ENCODE measurements at places on chromosomes 5 and 9. TPM values are rescaled to one million over a fixed set of nuclear protein-coding genes. Genes with fewer than 3 reads are reported as not detected.

GRCh38 chr5:76104027-76104426 lies 20.8 kb downstream of the SV2C start:
- DNase-seq, result no peak

GRCh38 chr9:100098046-100098886 lies 534 bp downstream of the ERP44 start:
- no peak for DNase-seq

DNA sequence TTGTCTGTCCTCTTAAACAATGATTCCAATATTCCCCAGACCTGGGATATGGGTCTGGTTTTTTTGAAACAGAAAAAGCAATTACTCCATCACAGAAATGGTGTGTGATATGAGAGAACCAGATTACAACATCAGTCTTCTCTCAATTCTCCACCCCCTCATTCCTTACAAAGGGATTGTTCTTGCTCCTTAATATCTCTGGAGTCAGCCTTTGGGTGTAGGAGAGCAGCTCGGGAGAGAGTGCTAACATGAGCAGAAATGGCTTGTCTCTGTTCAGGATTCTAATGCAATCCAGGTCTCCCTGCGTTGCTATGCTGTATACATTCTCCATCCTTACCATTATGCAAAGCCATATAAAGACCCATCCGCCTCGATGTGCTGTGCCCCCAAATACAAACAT lies 32.7 kb downstream of the ZFAND5 start:
- DNase-seq, result no peak

DNA sequence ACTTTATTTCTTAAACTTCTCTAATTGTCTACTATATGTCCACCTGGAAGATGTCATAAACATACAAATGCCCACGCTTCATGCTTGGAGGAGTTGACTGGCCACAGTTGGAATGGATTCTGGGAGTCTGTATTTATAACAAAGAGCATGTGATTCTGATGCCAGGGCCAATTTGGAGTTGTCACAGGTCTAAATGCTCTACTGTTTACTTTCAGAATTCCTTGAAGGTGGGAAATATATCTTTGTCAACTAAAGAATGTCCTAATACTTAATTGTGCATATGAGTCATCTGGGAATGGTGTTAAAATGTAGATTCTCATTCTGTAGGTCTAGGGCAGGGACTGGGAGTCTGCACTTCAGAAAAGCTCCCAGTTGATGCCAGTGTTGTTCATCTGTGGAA lies 196.1 kb downstream of the ANXA1 start:
- DNase-seq, result no peak

DNA sequence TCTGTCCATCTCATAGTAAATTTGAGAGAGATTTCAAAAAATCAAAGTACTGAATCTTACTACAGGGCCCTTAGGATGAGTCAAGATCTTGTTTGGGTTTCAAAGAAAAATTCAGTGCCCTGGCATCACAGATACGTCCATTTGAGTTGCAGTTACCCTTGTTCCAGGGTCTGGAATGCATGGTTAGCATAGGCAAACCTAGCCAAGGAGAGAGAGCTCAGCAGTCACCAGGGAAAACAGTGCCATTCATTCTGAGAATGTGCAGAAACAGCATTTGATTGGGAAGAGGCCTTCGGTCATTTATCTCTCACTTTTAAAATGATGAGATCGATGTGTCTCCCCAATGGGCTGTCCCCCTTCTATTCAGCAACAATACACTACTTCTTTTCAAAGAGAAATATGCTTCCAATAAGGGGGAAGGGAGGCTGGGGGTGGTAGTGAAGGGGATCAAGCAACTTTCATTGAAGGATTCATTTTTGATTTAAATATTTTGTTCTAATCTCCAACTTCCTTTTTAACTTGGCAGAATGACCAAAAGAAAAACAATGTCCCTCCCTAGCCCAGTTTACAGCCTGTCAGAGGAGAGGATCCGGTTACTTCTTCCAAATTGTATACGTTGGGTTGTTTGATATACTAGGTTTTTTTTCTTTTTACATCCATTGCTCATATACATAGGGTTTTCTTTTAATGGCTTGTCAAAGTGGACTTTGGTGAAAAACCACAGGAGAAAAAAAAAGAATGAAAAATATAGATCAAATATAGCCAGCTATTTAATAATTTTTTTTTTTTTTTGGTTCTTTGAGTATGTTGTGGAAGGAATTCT lies 491.1 kb downstream of the CCDC171 start:
- no peak for DNase-seq

DNA sequence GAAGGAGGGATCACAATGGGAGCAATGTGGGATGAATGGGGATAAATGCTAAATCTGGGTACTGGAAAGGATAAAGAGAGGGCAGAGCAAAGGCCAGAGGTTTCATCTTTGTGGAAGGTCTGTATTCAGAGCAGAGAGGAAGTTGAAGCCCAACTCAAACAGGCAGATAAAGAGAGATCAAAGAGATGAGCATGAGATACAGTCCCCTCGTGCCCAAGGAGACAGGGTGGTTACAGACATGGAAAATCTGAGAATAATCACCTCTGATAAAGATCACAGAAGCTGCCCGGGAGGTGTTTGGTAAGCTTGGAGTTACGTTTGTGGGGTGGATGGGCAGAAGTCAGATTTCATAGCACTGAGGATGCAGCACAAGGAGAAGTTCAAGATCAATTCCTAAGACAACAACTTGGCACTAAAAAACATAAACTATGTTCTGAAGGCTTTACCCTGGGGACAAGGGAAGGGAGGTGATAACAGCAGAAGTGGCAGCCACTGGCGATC lies 459 bp upstream of the ERAP2 start:
- DNase-seq, result no peak

DNA sequence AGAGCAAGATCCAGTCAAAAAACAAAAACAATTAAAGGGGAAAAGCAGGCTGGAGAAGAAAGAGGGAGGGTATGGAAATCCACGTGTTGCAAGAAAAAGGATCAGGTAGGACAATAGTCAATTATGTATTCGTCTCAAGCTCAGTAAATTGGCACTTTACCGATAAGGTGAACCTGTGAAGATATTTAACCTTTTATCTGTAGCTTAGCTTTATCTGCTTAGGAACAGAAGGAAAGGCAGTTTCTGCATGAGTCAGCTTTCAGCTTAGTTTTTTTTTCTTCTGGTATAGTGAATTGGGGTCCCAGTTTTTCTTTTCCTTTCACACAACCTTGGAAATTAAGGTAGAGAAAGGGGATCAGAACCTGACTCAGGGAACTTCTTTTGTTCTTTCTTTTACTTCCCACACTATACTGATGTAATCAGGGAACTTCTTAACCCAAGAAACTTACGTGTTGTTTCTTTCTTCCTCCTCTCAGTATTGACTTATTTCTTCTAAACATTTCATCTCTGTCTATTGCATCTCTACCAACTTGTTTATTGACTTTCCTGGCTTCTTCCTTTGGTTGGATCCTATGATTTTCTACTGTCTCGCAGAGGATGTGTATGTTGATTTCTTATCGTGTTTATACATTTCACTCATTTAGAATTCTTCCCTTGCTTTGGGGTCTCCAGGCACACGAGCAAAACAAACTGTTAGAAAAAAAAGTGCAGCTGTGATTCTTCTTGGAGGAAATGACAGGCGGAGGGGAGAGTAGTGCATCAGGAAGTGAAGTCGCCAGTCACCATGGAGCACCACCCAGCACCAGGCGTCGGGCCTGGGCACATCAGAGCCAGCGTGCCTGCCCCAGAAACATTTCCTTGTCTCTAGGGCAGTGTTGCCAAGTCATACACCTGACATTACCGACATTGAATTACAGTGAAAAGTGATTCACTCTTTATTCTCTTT lies 123.0 kb upstream of the LHFPL2 start:
- DNase-seq, result peak; percentile 57

DNA sequence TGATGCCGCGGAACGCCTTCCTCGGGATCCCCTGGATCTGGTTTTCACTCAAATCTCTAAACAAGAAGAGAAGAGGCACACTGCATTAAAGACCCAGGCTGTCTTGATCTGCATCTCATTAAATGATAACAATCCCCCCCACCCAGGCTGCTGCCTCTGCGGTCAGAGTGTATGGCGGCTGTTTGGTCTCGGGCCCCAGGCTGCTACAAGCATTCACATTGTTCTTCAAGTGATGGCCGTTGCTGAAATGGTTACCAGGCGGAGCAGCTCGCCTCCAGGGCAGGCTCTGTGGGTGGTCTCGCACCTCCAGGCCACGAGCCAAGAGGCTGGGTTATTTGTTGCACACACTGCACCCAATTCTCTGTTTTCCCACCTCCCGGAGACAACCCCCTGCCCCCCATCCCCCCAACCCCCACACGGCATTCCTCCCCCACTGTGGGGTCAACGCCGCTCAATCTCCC lies 304.1 kb upstream of the PANK3 start:
- no peak for DNase-seq

- no peak for DNase-seq
Observed at GRCh38 chr5:174511714-174512253, 212.6 kb upstream of the MSX2 start.

DNA sequence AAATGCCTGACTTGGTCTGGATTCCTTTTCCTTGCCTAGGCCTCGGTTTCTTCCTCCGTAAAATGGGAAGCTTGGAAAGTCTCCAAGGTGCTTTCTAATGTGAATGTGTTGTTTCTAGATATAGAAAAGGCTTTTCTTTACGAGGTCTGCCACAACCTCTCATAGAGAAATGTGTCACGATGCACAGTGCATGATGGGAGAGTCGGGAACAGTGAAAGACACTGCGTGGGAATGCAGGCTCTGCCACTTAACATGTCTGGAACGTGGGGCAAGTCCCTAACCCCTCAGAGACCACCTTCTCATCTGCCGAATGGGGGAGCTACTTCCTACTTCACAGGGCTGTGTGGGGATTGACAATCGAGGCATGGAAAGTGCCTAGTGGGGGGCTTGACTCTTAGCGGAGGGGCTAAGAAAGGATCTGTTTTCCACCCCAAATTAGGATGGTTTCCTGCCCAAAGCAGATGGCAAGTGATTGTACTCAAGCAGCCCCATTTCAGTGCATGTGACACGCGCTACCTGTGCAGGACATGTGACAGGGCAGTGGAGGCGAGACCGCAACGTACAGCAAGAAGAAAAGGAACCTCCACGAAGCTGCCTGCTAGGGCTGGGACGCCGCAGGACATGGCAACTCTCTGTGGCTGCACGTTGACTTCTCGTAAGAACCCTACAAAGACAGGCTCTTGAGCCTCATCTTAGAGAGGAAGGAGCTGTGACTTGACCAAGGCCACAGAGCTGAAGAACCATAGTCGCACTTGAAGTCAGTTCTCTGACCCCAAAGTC lies 115.2 kb downstream of the CRB2 start:
- DNase-seq, result no peak

GRCh38 chr5:118224546-118224945 lies 763.8 kb downstream of the DTWD2 start:
- DNase-seq, result no peak

DNA sequence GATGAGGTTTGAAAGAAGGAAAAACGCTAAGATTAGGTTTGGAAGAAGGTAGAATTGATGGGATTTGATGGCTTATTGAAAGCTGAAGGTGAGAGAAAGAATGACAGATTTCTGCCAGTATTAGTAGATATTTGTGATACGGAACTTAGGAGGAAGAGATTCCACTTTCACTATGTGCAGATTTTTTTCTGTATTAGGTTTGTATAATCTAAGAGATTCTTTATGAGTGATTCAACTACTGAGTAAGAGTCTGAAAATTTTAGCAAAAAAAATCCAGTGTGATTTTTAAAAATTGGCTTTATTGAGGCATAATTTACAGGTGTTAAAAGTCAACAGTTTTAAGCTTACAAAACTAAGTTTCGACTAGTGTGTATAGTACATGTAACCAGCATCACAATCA lies 54.1 kb downstream of the AP3S1 start:
- no peak for DNase-seq

GRCh38 chr9:115640887-115641286 lies 512.7 kb upstream of the PAPPA start:
- no peak for DNase-seq

DNA sequence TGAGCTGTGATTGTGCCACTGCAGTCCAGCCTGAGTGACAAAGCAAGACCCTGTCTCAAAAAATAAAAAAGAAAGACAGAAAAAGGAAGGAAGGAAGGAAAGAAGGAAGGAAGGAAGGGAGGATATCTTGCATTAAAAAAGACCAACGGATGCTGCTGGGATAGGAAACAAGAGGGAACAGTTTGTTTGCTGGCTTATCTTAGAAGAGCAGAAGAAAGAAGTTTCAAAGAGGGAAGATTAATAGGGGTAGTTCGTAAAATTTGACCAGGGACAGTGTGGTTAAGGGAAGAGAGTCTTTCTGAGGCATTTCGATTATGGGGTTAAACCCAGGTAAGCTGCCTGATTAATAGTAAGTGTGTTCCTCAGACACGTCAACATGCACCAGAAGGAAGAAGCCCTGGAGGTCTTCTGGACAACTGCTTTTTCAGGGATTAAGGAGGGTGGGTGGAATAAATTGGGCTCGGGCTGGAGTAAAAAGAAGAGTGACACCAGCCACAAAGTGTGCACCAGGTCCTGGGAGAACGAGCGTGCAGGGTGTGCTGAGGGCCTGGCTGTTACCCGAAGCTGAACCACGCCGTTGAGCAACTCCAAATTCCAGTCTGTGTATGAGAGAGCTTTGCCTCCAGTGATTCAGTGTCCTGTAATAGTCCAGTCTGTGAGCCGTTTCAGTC lies 24.8 kb downstream of the FYB1 start:
- DNase-seq, result no peak

- no peak for DNase-seq
Observed at GRCh38 chr9:123389698-123390097, 33.7 kb downstream of the CRB2 start.

DNA sequence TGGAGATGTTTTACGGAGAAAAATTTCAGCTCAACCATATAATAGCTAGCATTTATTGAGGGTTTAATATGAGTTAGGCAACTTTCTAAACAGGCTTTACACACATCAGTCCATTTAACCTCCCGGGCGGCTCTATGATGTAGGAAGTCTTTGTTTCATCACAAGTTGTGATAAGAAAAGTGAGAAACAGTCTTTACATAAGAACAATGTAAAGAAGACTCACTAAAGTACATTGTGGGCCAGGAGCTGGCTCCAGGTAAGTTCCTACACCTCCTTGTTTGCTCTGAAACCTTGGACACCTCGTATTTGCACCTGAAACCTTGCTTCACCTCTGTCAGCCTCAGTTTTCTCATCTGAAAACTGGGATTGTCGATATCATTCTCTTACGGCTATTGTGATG lies 116.1 kb downstream of the JAKMIP2 start:
- DNase-seq, result no peak

- no peak for DNase-seq
Observed at GRCh38 chr9:90948156-90948555, 146.5 kb downstream of the SYK start.

DNA sequence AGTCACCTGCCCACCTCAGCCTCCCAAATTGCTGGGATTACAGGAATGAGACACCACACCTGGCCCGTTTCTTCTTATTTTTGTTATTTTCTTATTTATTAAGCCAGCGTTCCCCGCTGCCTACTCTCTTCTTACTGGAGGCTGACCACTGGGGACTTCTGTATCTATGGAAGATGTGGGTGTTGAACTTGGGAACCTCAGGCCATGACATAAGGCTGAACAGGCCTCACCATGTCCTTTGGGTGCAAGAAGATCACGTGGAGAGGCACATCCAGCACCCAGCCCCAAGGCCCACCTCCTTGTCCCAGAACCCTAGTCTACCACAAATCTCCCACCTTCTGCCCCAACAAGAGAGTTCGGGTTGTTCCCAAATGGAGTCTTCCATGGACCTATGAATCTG lies 59.4 kb upstream of the NEK6 start:
- DNase-seq, result no peak

GHR gene
- 1.8 TPM for total RNA-seq

CTSV gene
- total RNA-seq, result 0.19 TPM

BNC2 gene
- 19.0 TPM for total RNA-seq

ADAMTSL2 gene
- total RNA-seq, result 0.05 TPM

TRPM6 gene
- 0.19 TPM for total RNA-seq
